MM.1S (cell line): ENCODE measurements at places on chromosomes 3 and 15.
A peak's percentile ranks its signal among the peaks of the same experiment; 100 is the strongest.

- DNase-seq = no peak
Observed at GRCh38 chr3:130386604-130387263, 41.3 kb downstream of the COL6A5 start.

GRCh38 chr3:19573644-19574043, 360.4 kb downstream of the EFHB start:
- DNase-seq = no peak

DNA sequence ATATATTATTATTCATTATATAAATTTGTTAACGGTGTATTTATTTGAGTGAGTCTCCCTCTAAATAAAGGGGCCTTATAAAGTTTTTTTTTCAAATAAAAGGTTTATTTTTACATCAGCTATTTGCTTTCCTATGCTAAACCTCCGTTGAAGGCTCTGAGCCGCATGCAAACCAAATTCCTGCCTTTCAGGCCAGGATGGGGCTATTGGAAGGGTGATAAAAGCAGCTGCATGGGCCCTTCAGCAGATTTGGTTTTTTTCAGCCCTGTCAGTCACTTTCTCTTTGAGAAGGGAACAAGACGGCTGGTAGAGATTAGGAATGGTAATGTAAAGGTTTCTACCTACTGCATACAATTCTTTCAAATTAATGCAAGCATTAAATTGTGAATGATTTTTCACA, 244.2 kb downstream of the WNT5A start:
- DNase-seq = no peak

- DNase-seq = no peak
Observed at GRCh38 chr3:31184261-31185061, 290.0 kb upstream of the GADL1 start.

GRCh38 chr15:57235873-57236272, 140.4 kb upstream of the CGNL1 start:
- no peak for DNase-seq

DNA sequence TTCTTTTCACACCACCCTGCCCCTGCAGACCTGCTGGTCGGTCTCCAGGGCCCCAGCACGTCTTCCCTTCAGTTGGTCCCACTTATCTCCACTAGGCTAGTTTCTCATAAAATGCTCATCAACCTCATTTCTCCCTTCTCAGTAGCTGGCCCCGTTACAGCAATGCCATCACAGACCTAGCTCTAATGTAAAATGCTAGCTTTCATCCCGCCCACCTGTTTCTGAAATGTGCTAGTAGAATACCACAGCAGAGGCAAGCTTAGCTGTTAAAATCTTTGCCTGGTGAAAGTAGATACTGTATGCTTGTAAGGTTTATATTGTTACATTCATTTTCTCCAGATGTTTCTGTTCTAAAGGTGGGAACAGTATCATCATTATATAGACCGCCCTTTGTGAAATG, 13.1 kb downstream of the MKRN2OS start:
- DNase-seq = no peak

DNA sequence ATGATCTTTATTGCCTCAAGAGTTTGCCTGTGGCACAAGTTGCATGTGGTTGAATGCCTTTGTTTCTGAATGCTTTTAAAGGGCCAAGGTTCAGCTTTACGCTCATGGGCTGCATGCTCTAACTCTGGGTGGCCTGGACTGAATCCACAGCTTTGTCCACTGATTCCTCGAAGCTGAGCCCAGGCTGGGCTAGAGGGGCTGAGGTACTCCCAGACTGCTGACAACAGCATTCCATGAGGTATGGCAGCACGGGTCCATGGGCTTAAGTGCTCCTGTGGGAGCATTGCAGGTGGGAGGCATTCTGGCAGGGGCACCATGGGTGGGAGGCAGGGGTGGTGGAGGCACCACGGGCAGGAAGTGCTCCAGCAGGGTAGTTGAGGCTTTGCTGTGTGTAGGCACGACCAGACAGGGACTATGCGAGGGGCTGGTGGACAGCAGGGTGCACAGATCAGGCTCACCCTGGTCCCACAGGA, 61.6 kb downstream of the GLCE start:
- DNase-seq = no peak

GRCh38 chr3:16255726-16256125, 9.0 kb downstream of the DPH3 start:
- DNase-seq = no peak

GRCh38 chr3:78201091-78201490, 1161.2 kb downstream of the ROBO2 start:
- DNase-seq = no peak

DNA sequence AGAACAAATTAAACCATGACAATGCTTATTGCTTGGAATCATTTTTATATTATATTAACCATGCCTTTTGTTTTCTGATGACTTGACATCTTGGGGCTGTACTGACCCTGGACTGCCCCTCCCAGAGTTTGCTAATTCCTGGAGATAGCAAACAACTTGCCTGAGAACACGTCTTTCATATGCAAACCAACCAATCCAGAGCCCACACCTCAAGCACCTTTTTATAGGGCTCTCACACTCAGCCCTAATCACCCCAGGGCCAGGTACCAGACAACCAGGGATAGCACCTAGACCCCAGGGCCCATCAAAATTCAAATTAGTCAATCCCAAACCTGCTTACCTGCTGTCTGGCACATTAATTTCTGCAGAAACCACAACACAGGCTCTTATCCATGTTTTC, 36.9 kb downstream of the MRPS11 start:
- no peak for DNase-seq

DNA sequence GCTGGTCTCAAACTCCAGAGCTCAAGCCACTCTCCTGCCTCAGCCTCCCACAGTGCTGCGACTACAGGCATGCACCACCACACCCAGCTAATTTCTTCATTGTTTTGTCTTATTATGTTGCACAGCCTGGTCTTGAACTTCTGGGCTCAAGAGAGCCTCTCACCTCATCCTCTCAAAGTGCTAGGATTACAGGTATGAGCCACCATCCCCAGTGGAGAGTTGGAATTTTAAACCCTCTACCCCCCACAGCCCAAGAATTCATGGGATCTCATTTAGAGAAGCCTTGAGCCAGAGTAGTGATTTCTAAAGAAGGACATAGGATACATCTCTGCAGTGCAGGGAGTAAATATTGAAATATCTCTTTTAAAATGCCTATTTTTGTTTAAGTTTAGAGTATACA, 221.1 kb downstream of the CACNA2D3 start:
- no peak for DNase-seq

- DNase-seq = no peak
Observed at GRCh38 chr3:51961602-51962569, 5.4 kb downstream of the PCBP4 start.

GRCh38 chr3:163722405-163722804, 1355.9 kb downstream of the SI start:
- peak; percentile 49 for DNase-seq

DNA sequence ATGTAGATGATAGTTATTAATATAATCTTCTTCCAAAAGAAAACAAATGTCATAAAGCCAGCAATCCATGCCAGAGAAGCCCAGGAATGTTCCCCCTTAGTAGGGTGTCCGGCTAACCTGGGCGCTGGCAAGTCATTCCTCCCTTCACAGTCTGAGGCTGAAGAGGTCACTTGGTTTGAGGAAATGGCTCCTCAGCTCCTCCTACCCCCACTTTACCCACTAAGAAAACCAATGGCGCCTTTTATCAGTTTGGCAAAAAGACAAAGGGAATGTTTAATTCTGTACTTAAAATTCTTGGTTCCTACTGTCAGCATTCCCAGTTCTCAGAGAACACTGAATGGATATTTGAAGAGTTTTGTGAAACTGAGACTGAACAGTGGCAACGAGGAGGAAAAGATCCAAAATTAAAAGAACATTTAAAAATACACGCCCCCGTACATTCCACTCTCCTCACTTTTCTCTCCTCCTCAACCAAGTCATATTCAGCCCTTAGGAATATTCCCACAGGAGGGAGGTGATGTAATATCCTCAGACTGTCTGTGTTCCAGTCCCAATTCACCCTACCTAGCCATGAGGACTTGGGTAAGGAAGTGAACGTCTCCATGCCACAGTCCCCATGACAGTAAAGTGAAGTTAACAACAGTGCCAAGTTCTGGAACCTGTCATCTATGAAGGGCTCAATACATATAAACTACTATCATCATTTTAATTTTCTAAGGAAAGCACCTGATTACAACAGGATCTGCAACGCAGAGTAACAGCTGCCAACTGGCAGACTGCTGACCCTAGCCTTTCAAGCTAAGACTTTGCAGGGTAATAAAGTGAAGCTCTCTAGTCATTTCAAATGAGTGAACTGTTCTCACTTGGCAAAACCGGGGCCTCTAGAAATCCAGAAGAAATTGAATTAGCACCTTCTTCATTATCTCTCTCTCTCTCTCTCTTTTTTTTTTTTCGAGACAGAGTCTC, 234.5 kb upstream of the ICE2 start:
- DNase-seq = no peak

DNA sequence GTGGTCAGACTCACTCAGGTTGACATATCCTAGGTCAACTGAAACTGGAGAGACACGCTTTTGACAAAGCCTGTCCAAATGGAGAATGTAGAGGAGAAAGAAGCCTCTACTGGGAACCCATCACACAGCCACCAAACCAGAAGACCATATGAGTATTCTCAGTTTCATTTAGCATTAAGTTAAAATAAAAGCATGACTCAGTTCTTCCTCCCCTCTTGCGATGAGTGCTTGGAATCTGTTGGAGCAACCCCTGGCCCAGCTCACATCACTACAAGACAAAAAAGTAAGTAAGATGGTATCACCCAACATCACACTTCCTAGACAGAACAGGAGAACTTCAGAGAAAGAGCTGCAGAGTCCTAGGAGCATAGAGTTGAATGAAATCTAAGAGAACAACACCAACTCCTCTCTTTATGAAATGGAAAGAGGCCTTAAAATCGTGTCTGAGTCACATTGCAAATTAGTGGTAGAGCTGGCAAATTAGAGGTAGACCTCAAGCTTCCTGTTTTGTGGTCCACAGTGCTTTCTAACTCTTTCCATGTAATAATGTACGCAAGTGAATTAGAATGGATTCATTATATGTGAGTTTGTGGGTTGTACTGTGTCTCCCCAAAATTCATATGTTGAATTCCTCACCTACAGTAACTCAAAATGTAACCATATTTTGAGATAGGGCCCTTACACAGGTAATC, 51.2 kb downstream of the FGF12 start:
- no peak for DNase-seq

GRCh38 chr15:84752700-84753099, 4.3 kb downstream of the ZNF592 start:
- DNase-seq = no peak

DNA sequence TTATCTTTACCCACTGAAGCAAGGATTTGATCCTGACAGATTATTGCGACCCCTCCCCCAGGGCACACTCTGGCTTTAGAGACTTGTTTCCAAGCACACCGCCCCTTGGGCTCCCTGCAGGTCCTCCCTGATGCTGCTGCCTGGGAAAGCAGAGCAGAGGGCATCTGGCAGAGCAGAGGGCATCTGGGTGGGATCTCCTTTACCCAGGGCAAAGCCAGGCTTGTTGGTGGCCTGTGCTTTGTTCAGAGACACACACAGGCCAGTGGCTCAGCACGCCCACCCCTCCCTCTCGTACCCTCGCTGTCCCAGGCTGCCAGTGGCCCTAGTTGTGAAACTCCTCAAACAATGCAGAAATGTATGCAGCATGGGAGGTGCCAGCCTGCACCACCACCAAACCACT, 4.8 kb downstream of the KLF13 start:
- no peak for DNase-seq

- DNase-seq = no peak
Observed at GRCh38 chr3:162769564-162769963, 1273.0 kb downstream of the OTOL1 start.

DNA sequence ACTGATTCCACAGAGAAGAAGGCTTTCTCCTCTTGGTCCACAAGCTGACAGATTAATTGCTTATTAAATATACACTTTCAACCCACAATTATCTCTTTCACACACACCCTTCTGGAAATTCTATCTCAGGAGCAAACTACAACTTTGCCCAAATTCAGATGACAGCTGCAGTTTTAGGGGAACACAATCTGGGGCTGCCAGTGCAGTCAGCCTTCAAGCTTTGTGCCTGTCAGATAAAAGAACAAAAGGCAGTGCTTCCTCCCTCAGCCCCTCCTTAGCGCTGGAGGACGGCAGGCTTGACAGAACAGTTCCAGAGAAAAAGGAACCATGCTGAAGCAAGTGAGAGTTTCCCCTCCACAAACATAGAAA, 99.6 kb downstream of the TMCC1 start:
- no peak for DNase-seq

DNA sequence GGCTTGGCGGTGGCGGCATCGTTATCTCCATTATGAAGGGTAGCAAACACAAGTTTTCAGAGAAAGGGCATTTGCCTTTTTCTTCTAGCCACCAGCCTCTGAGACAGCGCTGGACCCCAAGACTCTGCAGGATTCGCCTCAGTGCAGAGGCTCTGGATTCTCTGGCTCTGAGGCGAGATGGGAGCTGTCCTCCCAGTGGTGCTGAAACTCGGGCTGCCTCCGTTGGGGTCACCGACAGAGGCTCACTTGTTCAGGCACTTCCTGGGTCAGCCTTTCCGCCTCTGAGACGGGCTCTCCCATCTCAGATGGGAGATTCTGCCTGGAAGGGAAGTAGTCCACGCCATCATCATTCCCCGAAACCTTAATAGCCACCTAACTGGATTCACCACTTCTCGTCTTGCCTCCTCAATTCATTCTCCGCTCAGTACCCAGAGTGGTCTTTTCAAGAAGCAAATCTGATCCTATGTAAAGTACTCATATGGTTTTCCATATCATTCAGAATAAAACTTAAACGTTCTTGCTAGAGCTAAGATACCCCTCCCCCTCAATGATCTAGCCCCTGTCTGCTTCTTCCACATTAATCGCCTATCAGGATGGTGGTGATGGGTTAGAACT, 76.9 kb downstream of the RHCG start:
- no peak for DNase-seq

DNA sequence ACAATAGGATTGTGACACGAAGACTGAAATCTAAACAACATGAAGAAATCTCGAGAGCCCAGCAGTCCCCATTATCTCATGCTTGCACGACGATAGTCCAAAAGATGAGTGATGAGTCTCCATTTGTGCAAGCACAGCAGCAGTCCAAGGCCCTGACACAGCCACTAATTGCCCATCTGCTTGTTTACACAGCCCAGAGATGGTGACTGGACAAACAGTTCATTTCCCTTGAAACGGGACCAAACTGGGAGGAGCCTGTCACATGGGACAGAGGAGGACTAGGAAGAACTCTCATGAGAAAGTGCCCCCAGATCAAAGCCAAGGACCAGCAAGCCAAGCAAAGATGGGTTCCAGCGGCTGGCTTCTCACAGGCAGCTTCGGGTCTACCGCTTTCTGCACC, 121.0 kb downstream of the GREM1 start:
- no peak for DNase-seq

DNA sequence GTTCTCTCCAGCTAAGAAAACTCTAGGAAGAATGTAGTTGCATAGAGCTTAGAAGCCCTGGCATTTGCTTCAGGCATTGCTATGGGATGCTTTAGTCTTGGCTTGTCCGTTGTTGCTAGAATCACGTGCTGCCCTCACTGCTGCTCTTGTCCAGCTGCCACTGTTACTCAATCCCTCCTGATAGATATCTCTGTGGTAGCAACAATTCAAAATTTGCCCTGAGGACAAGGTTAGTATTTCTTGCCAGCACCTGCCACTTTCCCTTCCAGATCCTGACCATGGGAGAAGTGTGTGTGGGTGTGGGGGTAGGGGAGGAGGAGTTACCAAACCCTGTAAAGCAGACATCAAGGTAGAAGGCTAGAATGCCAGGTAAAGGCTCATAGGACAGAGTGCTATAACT, 113.8 kb downstream of the PPM1L start:
- no peak for DNase-seq
